GM23248 (cell line): ENCODE measurements at places on chromosomes 5 and 9.

- no peaks in the 10 kb centered on the region for H3K36me3 ChIP-seq
- H3K4me3 ChIP-seq: no peak overlapping the region
- DNase-seq: peak; percentile 74
- H3K27me3 ChIP-seq: no peaks in the 10 kb centered on the region
- H3K4me1 ChIP-seq: peaks cover 9% of the 10 kb centered on the region
Observed at GRCh38 chr5:41445937-41446563, 64.4 kb downstream of the PLCXD3 start.

DNA sequence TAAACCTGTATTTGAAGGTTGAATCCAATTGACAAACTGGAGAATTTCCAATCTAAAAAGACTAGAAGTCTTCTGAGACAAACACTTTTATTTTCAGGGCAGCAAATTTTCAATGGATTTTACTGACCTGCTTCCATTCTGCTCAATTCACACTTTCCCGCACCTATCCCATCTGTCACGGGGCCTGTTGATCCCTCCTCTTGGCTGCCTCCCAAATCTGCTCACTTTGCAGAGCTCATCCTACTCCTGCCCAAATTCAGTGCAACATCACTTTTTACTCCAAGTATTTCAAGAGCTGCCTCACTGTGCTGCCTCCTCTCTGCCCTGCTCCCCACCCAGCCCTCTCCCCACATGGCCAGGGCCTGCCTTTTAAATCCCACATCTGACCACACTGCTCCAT is 35.1 kb downstream of the GOLM1 start:
- no peaks in the 10 kb centered on the region for H3K27me3 ChIP-seq
- no peaks in the 10 kb centered on the region for H3K36me3 ChIP-seq
- no peak overlapping the region for H3K27ac ChIP-seq
- DNase-seq: no peak
- H3K4me3 ChIP-seq: no peak overlapping the region

DNA sequence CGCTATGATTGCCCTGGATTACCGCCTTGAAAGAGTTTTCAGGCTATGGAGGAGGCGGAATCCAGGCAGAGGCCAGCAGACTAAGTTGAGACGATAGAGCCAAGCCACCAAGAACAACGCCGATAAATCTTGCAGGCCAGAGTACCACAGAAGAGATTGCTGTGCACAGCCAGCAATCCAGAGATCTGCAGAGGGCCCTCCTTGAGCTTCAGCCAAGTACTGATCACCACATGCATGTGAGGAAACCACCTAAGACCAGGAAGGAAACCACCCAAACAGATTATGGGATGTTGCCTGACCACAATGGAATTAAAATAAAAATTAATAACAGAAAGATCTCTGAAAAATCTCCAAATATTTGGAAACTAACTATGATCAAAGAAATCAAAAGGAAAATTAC is 74.9 kb downstream of the GCNT4 start:
- H3K4me3 ChIP-seq: no peak overlapping the region
- no peaks in the 10 kb centered on the region for H3K4me1 ChIP-seq
- H3K27me3 ChIP-seq: no peaks in the 10 kb centered on the region
- no peak overlapping the region for H3K27ac ChIP-seq
- DNase-seq: no peak

- DNase-seq: peak; percentile 67
- peaks cover 31% of the 10 kb centered on the region for H3K4me1 ChIP-seq
- no peaks in the 10 kb centered on the region for H3K27me3 ChIP-seq
- H3K4me3 ChIP-seq: peak overlapping the region; percentile 63
- H3K27ac ChIP-seq: peak overlapping the region; percentile 11; the same call in 1 of the 2 replicates
Observed at GRCh38 chr5:160467555-160468362, 46.1 kb downstream of the PTTG1 start.

DNA sequence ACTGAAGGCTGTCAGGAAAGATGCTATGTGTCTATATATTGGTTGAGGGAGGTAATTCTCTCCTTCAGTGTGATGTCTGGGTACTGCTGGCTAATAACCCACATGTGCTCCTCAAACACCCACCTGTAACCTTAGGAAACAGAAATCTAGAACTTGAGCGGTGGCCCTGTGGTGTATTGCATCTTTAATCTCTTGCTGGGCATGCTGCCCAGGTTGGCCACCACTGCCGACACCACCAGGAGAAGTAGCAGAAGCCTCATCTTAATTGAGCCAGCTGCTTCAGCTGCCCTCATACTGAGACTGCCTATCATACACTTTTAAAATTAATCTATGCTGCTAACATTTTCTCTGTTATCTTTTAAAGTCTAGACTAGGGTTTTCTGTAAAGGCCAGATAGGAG is 103.5 kb upstream of the C5orf63 start:
- H3K4me1 ChIP-seq: no peaks in the 10 kb centered on the region
- no peak for DNase-seq
- H3K36me3 ChIP-seq: no peaks in the 10 kb centered on the region

DNA sequence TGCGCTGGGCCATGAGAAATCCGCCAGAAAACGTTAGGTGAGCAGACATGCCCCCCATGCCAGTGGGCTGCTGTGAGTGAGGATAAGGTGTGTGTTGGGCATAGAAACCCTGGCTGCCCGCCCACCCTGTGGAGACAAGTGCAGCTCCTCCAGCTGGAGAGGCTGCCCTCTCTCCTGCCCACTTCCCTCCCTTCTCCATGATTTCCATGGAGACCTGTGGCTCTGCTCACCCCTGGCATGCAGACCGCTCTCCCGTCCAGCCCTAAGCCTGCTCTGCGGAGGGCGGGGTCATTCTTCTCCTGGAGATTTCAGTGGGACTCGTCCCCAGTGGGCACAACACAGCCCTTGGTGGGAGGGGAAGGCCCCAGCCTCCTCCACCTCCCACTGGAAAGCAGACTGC is 133.0 kb upstream of the FAM120A start:
- no peaks in the 10 kb centered on the region for H3K36me3 ChIP-seq
- H3K4me3 ChIP-seq: no peak overlapping the region
- H3K27me3 ChIP-seq: no peaks in the 10 kb centered on the region
- no peak overlapping the region for H3K27ac ChIP-seq
- DNase-seq: no peak

DNA sequence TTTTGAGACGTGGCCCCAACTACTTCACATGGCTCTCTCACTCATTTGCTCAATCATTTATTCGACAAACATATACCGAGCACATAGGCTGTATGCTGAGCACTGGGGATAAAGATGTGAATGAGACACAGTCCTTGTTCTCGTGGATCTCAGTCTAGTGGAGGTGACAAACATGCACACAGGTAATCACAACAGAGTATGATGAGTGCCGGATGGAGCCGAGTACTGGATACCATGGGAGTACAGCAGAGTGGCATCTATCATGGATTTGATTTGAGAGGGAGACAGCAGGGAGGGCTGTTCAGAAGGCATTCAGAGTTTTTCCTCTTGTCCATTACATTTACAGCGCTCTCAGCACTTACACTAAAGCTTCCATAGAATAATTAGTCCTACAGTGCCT is 259.8 kb downstream of the SLIT3 start:
- H3K4me1 ChIP-seq: no peaks in the 10 kb centered on the region
- DNase-seq: no peak
- no peak overlapping the region for H3K4me3 ChIP-seq
- no peak overlapping the region for H3K27ac ChIP-seq
- H3K27me3 ChIP-seq: no peaks in the 10 kb centered on the region

GRCh38 chr9:125541840-125542243 is 165.2 kb downstream of the MAPKAP1 start:
- DNase-seq: no peak
- H3K27me3 ChIP-seq: no peaks in the 10 kb centered on the region
- H3K36me3 ChIP-seq: no peaks in the 10 kb centered on the region
- no peak overlapping the region for H3K4me3 ChIP-seq

- H3K36me3 ChIP-seq: no peaks in the 10 kb centered on the region
- peak overlapping the region; percentile 85 for H3K4me3 ChIP-seq
- no peak for DNase-seq
- H3K27ac ChIP-seq: no peak overlapping the region
Observed at GRCh38 chr9:129611307-129611800, 9.5 kb downstream of the C9orf50 start.

GRCh38 chr9:9950813-9951212 is 662.0 kb downstream of the PTPRD start:
- peak; percentile 42 for DNase-seq
- H3K4me1 ChIP-seq: no peaks in the 10 kb centered on the region
- no peaks in the 10 kb centered on the region for H3K36me3 ChIP-seq
- no peak overlapping the region for H3K4me3 ChIP-seq
- H3K27me3 ChIP-seq: no peaks in the 10 kb centered on the region

DNA sequence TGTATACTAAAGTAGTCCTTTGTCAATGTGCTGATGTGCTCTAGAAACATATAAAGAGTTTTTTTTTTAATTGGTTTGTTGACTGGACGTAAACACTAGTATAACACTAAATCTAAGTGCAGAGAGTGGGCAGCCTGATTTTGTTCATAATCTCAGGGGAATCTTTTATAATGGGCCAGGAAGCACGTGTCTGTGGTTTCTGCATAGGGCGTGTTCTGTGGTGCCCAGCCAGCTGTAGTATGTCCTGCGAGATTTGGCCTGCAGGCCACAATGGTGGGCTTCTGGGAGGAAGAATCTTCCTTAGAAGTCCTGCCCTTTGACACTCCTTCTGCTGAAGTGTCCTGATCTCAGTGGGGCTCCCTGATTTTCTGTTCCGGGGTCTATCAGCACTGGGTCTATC is 49.0 kb upstream of the DHFR start:
- H3K27ac ChIP-seq: no peak overlapping the region
- DNase-seq: no peak
- 0 out of 2 replicates have a peak, but pooled peaks cover 5% of the 10 kb centered on the region for H3K36me3 ChIP-seq
- H3K4me3 ChIP-seq: no peak overlapping the region
- H3K27me3 ChIP-seq: no peaks in the 10 kb centered on the region

DNA sequence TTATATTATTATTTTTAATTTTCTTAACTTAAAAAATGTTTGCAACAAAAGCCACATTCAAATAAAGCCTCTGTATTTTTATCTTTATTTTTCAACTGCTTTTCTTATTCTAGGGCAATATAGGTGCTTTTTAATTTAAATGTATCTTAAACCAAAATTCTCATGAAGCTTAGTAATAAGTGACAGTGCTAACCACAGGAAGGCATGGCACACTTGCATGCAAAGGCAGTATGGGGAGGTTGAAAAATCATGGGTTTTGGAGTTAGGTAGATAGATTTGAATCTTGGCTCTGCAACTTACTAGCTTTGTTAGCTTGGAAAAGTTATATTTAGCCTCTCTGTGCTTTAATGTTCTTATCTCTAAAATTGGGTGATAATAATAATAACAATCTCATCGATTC is 458.0 kb downstream of the DMAC1 start:
- H3K27ac ChIP-seq: no peak overlapping the region
- DNase-seq: no peak
- H3K36me3 ChIP-seq: no peaks in the 10 kb centered on the region

- no peaks in the 10 kb centered on the region for H3K27me3 ChIP-seq
- DNase-seq: no peak
- H3K4me1 ChIP-seq: no peaks in the 10 kb centered on the region
- peaks cover 46% of the 10 kb centered on the region for H3K36me3 ChIP-seq
- no peak overlapping the region for H3K4me3 ChIP-seq
Observed at GRCh38 chr9:19358701-19359100, 21.3 kb downstream of the RPS6 start.

DNA sequence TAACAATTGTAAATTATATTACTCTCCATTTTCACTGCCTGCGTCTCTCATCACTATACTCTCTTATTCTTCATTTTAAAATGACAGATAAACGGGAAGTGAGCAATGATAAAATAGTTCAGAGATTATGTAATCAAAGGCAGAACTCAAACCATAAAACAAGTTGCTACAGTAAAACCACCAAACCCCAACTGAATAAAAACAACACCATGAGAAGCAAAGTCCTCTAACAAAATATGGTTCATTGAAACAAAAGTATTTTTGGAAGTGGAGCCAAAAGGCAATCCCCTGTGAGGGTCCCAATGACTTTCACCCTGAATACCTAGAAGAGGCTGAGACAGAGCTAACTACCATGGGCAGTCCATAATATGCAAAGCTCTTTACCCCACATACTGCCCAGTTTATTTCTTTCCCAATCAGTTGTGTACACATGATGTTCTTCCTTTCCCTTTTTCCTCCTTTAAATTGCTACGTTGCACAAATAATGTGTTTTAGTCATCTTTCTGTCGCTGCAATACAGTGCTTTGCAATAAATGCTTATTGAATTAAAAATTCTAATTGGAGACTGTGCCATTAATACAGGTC is 64.0 kb upstream of the PTGER4 start:
- no peaks in the 10 kb centered on the region for H3K4me1 ChIP-seq
- no peaks in the 10 kb centered on the region for H3K27me3 ChIP-seq
- H3K36me3 ChIP-seq: no peaks in the 10 kb centered on the region
- no peak overlapping the region for H3K4me3 ChIP-seq
- H3K27ac ChIP-seq: no peak overlapping the region

DNA sequence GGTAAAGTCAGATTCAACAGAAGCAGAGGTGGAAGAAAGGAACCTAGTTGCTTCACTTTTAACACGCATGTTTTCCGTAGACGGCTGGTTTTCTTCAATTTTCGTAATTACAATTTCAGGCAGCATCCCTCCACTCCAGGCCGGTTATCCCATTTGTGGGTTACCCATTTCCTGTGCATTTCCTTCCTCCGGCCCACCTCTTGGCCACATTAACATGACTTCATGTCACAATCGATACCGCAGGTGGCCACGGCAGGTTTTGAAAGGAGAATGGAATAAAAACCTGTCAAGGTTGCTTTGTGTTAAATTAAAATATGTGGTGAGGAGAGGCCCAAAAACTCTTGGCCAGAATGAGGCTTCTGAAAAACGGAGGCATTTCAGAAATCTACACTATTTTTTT is 130.2 kb downstream of the PCSK5 start:
- H3K4me3 ChIP-seq: no peak overlapping the region
- no peak overlapping the region for H3K27ac ChIP-seq
- no peaks in the 10 kb centered on the region for H3K27me3 ChIP-seq
- no peaks in the 10 kb centered on the region for H3K4me1 ChIP-seq

DNA sequence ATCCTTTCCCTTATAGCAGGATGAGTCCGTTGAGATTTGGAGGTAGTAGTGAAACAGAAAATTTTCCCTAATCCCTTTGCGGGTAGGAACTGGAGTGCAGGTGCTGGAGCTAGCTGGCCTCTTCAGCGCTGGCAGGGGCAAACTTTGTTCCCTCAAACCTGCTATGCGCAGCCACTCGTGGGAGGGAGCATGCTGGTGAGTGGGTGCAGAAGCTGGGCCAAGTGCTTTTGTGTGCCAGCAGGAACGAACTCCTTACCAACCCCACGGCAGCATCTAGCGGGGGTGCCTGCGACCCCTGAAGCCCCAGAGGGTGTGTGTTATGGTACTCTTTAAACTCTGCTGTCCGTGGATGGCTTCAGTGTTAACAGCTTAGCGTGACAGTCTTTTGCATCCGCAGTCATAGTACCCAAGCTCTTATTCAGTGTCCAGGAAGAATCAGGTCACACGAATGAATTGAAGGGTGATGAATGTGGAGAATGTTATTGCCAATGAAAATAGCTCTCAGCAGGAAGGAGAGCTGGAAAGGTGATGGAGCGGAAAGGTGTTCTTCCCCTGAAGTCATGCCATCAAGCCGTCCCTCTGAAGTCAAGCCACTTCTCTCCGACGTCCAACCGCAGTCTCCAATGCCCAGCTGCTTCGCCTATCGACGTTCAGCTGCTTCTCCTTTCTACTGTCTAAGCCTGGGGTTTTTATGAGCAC is 1445.1 kb upstream of the CDH9 start:
- no peaks in the 10 kb centered on the region for H3K36me3 ChIP-seq
- no peaks in the 10 kb centered on the region for H3K27me3 ChIP-seq
- no peak for DNase-seq
- H3K4me1 ChIP-seq: no peaks in the 10 kb centered on the region
- H3K27ac ChIP-seq: no peak overlapping the region
- no peak overlapping the region for H3K4me3 ChIP-seq
